ENCODE measurements at places on chromosomes 16 and 17.
A peak's percentile ranks its signal among the peaks of the same experiment; 100 is the strongest.

DNA sequence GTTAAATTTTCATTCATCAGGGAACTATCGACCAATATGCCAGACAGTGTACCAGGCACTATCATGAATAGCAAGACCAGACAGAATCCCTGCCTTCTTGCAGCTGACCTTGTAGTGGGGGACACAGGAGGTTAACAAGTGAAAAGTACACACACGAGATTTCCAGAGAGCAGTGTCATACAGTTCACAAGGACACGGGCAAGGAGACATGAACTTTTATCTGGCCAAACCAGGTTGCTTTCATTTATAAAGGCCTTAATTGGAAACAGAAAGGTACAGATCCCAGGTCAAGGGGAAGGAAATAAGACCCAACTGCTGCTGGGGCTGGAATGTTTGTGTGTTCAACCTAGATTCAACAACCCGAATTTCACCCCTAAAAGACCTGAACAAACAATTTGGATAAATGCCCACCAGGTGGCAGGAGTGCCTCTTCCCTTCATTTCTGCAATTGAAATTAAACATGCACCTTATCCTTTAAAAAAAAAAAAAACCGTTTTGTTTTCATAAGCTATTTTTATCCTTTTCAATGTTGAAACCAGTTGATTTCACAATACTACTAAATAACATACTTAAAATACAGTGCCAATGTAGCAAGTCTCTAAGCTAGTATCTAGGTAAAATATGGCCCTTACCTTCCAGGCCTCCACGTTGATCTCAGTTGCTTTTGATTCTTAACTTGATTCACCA is 65.9 kb downstream of the EMP2 start:
- peak; percentile 52 for DNase-seq

- DNase-seq, result no peak
Observed at GRCh38 chr17:55735731-55736405, 13.2 kb upstream of the TMEM100 start.

DNA sequence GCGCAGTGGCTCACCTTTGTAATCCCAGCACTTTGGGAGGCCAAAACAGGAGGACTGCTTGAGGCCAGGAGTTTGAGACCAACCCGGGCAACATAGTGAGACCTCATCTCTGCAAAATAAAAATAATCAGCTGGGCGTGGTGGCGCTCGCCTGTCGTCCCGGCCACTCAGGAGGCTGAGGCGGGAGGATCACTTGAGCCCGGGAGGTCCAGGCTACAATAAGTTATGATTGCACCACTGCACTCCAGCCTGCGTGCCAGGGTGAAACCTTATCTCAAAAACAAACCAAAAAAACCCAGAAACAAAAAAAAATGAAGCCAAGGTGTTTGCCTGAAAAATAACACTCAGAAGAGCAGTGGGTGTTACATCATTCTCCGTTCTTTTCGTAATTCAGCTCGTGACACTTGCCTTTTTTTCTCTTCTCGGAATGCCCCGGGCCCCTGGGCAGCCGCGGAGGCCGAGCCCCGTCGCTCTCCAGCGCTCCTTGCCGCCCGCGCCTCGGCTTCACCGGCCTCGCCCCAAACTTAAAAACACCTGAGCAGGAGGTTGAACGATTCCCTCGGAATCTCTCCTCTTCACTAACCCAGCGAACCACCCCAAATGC is 17.0 kb downstream of the PRCD start:
- DNase-seq, result no peak

DNA sequence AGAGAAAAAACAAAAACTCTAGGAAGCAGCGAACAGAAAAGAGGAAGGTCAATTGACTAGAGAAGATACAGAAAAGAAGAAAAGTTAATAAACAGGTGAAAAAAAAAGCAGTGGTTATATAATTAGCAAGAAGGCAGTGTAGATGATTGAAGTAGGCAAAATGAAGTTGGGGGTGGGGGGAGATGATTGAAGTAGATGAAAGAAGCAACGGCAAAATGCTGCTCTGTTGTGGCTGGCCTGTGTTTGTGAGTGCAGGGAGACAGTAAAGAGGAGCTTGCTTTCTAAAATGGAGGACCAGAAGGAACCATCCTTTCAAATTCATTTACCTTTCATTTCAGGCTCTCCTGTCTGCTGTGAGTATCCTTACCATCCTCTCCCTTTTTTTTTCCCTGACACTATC is 3.6 kb downstream of the EVI2B start:
- DNase-seq, result no peak

GRCh38 chr16:35510701-35511100 is 2051.3 kb downstream of the TP53TG3F start:
- no peak for DNase-seq

- no peak for DNase-seq
Observed at GRCh38 chr16:65662256-65662655, 540.4 kb upstream of the CDH11 start.

All from renal pelvis (tissue), 12 donors.